ENCODE measurements at places on chromosomes 13 and 19.

GRCh38 chr13:39056018-39056417 lies 17.8 kb downstream of the NHLRC3 start:
- DNase-seq, result no peak

- no peak for DNase-seq
These were observed 8.7 kb upstream of the FBXW9 start for GRCh38 chr19:12705169-12705568.

DNA sequence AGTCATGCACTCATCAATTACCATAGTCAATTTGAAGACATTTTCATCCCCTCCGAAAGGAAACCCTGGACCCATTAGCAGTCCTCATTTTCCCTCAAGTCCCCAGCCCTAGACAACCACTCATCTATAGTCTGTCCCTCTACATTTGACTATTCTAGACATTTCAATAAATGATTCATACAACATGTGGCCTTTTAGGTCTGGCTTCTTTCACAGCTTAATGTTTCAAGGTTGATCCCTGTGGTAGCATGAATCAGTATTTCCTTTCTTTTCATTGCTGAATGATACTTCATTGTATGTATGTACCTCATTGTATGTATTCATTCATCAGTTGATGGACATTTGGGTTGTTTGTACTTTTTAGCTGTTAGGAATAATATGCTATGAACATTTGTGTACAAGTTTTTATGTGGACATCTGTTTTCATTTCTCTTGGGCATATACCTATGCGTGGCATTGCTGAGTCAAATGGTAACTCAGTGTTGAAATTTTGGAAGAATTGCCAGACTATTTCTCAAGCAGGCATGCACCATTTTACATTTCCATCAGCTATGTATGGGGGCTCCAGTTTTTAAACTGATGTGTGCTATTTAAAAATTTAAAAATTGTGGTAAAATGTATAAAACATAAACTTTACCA lies 18.4 kb downstream of the SPATA13 start:
- no peak for DNase-seq

DNA sequence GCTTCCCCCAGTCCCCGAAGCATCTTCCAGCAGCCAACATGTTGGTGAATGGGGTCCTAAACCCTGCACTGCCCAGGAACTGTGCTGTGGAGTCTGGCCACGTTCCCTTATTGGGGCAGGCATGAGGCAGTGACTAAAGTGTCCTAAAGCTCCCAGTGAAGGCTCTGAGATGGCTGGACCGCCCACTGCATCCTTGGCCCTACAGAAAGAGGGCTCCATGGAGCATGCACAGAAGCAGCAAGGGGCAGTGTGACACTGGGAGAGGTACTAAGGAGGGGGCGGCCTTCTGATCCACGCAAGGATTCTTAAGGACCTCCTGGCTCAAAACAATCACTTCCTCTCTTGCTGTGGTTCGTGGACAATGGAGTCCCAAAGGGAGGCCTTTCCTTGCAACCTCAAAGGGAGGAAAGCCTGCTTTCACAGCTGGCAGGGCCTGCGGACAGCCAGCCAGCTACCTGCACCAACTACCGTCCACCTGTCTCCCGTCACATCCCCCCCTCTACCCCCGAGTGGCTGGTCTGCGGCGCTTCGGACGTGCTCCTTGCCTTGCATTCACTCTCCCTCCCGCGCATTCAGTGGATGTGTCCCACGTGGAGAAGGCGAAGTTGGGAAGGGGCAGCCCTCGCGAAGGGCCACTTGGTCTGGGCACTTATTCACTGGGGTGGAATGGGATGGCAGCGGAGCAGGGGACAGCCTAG lies 63.9 kb upstream of the STARD13 start:
- no peak for DNase-seq

- no peak for DNase-seq
These were observed 721.9 kb upstream of the SLC10A2 start for GRCh38 chr13:103788061-103788652.

DNA sequence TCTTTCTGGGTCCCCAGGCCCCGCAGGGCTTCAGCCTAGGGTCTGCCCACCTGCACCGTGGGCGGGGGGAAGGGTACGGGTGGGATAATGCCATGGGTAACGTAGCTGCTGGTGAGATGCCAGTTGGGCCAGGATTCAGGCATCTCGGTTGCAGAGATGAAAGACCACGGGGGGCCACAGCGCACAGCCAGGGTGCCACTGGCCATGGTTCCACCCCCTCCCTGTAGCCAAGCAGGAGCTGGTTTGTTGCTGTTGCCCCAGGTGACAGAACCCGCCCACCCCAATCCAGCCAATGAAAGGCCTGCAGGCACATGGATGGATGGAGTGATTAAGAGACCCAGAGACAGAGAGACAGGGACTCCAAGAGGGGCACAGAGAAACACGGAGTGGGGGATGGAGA lies 1.0 kb upstream of the CGB7 start:
- no peak for DNase-seq

DNA sequence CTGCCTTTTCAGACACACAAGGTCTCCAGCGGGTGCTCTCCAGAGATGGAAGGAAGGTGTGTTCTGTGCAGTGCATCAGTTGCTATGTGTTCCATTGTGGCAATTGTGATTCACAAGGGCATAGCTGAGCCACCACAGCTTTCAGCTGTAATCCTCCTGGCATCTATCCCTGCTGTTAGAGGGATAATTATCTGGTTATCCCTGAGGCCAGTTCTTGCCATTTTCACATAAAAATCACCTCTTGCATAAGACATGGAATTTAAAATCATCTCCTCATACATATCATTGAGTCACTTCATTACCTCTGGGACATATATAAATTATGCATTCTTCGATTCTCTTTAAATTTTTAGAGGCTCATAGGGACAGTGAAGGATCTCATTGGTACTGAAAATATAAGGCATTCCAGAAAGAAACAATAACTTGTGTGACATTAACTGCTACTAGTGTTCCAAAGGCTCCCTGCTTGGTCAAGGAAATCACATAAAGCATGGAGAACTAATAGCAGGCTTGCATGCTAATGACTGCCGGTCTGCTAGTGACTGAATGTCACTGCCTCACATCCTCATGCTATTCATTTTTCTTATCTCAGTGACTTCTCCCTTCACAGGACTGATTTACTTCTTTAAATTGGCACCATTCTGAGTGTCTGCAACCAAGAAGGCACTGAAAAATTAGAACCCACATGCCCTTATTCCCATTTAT lies 214.0 kb downstream of the ENOX1 start:
- DNase-seq, result no peak

- DNase-seq, result no peak
These were observed 29.6 kb upstream of the UBE2L5 start for GRCh38 chr13:30392681-30393045.

DNA sequence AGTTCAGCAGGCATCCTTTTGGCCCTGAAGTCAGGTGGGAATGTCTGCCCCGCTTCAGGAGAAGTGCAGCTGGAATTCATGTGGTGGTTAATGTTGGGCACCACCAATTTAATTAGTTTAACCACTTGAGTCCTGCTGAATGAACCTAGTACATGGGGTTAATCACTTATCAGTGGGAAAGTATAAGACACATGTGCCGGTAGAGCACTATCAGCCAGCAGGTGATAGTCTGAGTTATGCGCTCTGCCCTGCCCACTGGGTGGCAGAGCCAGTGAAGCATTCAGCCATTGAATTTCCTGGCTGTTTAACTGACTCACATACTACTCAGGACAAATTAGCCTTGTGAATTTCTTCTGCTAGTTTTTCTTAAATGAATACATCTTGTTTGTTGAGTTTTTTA lies 789.7 kb upstream of the PRR20A start:
- no peak for DNase-seq

DNA sequence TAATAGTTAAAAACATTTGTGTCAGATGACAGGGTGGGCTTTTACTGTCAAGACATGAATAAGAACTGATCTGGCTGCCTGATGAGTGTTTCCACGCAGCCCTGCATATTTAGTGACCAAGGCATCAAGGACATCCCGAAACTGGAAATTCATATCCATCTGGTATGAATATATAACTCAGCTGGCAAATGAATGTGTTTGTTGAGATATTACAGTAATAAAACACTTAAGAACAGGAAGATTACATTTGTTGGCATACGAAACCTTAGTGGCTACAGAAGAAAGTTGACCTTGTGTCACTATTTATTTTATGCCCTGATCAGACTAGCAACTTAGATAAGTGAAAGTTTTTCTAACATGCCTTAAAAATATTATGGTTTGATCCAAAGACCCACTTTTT lies 32.8 kb downstream of the RAP2A start:
- no peak for DNase-seq

GRCh38 chr13:44902738-44903137 lies 86.5 kb downstream of the NUFIP1 start:
- DNase-seq, result no peak

GRCh38 chr13:40271931-40272775 lies 394.3 kb downstream of the FOXO1 start:
- DNase-seq, result no peak
